NCI-H526 (cell line): ENCODE measurements at places on chromosomes 3 and 15.

GRCh38 chr3:30604558-30604957 is 1.8 kb upstream of the TGFBR2 start:
- no peak for DNase-seq

DNA sequence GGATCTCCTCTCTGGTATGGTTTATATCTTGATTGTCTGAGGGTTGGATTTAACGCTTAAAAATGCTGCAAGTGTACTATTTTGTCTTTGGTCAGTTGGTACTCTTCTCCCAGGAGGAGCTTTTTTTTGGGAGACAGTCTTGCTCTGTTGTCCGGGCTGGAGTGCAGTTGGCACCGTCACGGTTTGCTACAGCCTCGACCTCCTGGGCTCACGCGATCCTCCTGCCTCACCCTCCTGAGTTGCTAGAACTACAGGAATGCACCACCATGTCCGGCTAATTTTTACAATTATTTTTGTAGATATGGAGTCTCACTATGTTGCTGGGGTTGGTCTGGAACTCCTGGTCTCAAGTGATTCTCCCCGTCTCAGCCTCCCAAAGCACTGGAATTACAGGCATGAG is 89.5 kb downstream of the FNDC3B start:
- DNase-seq, result no peak

DNA sequence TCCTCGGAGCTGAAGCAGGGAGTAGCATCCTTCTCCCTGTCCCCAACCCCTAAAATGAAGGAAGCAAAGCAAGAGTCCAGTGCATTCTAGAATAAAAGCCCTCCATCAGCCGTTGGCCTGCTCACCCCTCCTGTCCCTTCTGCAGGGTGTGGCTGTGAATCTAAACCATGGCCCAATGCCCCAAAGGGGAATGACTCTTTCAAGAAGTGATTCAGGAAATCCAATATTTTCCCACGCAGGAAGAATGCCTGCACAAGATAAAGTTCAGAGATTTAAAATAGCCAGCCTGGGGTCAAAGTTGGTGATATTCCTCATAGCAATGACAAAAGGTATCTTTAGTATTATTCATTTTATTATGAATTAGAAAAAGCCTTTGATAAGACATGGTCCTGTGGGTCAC is 38.5 kb downstream of the SLCO2A1 start:
- DNase-seq, result no peak

DNA sequence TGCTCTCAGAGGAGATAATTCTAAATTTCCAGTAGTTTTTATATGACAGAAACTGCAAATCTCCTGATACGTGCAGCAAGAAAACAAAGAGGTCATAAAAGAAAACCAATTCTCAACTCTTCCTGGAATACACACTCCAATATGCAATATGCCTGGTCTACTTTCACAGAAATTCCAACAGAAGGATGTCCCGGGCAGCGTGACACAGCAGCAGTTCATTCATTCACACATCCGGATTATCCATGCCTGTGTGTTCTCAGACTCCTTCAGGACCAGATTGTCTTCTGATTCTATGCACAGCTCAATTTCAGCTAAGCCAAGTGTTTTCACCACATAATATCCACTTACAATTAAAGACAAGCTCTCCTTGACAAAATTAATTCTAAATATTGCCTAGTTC is 64.3 kb downstream of the FBN1 start:
- DNase-seq, result no peak

DNA sequence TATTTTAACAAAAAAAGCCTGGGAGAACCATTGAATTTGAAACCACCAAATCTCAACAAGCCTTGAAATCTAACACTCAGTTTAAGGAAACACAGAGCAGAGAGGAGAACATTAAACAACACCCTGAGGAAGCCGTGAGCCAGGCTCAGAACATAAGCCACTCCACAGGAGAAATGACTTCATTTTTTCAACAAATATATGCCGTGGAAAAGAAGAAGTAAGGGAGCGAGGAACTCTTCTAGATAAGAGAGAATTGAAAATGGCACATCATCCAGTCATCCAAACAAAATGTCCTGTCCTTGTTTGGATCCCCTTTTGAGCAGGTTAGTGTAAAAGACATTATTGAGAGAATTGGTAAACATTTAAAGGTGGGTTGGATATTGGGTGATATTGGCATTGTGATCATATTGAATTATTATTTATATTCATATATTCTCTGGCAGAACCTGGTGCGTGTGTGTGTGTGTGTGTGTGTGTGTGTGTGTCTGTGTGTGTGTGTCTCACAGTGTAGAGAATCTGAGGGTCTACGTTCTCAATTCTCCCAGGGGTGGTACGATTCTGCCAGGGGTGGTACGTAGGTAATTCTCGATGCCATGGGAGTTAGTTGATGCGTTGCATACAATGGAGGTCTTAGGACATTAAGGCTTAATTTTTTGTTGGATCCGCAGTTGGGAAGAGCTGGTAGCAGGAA is 94.4 kb downstream of the ST6GAL1 start:
- DNase-seq, result no peak

- DNase-seq, result no peak
Observed at GRCh38 chr15:66065325-66065724, 188.2 kb downstream of the MEGF11 start.

DNA sequence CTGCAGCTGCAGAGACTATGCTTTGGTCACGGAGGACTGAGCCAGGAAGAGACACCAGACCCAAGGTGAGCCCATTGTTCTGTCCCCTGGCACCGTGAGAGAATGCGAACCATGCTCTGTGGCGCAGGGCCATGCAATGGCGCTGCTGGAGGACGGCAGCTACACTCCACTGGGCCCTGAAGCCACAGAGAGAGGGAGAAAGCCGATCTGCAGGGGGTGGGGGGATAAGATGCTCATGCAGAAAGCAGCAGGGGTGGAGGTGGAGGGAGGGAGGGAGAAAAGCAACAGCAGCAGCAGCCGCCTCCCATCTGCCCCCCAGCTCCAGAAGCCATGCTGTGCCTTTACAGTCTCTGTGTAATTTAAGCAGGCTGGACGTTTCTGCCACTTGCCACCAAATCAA is 5.3 kb downstream of the BDH1 start:
- no peak for DNase-seq
